ENCODE measurements at places on chromosomes 2 and 18.

DNA sequence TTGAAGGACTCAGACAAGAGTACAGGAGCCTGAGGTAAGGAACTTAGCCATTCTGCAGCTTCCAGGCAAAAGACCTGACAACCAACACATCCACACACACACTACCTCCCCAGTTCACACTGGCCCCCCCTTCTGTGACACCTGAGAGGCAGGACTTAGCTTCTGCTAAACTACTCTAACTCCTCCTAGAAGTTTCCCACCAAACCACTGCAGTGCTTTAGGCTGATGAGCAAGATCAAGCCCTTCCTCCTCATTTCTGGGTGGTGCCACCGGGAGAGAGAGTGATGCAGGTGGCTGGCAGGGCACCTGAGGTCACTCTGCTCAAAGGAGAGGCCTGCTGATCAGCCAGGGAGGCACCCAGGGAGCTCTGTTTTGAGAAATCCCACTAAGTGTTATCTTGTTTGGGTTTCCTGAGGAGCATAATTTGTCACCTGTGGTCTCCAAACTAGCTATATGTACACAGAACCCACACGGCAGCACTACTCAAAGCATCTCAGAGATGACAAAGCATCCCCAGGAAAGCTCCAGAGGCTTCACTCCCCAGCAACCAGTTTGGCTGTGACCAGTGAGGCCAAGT lies 188.4 kb downstream of the MYO5B start:
- DNase-seq, result no peak

DNA sequence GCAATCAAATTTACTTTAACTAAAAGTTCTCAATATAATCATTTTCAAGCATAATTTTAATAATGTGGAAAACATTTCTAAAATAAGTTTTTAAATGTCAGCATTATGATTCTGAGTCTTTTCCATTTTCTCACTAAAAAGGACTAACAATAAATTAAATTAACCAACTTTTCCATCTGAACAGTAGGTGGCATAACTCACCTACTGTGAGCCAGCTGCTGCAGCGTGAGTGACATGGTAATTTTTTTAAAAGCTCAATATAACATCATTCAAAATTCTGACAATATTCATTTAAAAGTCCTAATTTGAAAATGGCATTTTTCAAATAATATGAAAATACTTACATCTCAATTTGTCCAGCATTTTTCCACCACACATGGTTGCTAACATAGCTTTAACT lies 66.5 kb downstream of the DTNB start:
- DNase-seq, result no peak

DNA sequence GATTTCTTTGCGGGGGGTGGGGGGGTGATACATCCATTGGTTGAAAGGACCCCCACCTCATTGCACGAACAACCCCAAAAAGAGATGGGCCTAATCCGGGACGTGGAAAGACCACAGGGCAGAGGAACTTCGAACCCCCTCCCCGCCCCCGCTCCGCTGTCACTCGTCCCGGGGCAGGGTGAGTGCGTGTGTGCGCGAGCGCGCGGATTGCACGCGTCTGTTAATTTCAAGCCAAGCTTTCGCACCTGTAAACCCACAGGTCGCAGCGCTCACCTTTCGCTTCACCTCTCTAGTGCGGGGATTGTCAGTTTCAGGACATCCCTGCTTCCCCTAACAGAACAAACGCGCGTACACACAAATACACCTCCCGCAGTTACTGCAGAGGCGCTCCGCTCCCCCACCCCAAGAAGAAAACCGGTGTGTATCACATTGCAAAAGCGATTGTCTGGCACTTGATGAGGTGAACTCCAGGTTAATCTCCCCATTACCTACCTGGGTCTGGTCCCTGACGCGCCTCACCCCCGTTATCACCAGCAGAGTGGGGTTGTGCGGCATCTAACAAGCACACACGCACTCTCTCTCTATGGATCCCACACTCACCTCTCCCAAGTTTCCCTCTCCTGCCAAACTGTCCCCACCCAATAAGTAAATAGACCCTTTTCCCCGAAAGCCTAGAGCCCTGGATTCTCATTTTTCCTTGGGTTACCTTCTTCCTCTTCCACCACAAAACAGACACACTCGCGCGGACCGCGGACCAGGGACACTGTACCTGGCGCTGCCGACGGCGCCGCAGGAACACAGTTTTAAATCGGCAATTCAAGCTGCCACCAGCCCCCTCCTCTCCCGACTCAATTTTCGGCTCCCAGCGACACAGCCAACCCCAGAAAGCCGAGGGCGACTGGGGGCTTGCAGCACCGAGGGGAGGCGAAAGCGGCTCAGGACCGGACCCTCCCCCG lies 1.0 kb downstream of the CYP26B1 start:
- DNase-seq, result no peak

GRCh38 chr2:234134496-234134895 lies 84.0 kb downstream of the SPP2 start:
- no peak for DNase-seq

- no peak for DNase-seq
These were observed 11.2 kb upstream of the C1D start for GRCh38 chr2:68074050-68074449.

DNA sequence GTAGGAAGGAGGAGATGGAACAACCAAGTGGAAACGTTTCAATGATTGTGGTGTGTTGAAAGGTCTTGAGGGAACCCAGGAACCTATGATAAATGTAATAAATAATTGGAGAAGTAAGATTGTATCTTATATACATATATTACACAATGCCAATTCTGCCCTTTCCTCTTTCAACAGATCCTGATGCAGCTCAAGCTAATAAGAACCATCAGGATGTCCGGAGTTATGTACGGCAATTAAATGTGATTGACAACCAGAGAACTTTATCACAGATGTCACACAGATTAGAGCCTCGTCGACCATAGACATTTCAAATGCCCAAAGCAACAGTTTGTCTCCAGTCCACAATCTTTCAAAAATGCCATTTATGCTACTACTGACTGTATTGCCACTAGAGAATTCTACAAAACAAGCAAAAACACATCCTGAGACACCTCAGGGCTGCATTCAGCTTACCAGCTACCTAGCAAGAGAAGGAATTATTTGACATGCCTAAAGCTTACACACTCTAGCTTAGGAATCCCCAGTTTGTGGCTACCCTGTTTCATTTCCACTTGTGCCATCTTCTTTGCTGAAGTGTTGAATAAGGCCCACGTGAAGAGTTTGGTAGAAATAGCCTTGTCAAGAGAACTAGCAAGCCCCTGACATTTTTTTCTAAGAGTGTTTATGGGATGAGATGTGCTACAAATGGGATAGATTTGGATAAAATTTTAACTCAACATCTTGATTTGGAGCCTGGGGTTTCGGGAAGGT lies 24.0 kb upstream of the MAP3K20 start:
- no peak for DNase-seq

- no peak for DNase-seq
These were observed 57.2 kb downstream of the CTDP1 start for GRCh38 chr18:79736846-79737245.

- DNase-seq, result no peak
These were observed 2.8 kb upstream of the TMEM131 start for GRCh38 chr2:97998431-97999005.

DNA sequence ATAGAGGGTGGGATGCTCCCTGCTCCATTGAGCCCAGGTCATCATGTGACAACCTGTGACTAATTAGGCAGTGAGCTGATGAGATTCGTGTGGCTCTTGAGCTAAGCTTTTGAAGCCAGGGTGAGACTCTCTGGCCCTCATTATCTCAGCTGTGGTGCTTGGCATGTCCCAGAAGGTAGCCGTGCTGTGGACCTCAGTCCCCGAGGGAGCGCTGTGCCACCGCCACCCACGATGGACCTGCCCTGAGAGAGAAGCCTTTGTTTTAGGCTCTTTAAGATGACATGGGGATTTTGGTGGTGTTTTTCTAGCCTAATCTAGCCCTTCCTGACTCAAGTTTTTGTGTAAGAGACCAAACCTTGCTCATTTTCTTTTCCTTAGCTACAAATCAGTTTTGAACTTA lies 66.4 kb downstream of the NEDD4L start:
- no peak for DNase-seq

- DNase-seq, result no peak
These were observed 15.8 kb downstream of the INO80C start for GRCh38 chr18:35481960-35482366.

- DNase-seq, result no peak
These were observed 164.9 kb upstream of the SCN7A start for GRCh38 chr2:166658901-166659300.

- DNase-seq, result no peak
These were observed 117.3 kb upstream of the ZFP36L2 start for GRCh38 chr2:43343573-43344304.

DNA sequence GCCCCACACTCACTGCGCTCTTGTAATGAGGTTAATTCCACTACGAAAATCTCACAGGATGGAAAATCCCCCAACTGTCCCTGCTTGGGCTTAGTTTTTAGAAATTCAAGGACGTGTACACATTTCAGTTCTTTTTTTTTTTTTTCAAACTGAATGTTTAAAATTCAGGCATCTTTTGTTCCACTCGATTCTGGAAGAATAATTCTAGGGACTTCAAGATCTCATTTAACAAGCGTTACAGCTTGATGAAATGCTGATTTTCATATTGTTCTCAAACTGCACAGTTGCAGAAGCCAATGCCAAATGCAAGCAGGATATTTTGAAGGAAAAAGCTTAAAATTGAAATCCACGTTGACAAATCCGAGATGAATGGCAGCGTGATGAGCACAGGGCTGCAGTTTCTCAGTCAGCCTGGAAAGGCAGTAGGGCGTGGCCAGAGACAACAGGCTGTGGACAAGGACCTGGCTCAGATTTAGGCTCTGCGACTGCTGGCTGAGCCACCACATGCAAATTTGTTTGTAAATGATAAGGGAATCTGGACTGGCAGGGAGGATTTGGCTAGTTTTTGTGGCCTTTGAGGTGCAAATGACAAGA lies 128.1 kb upstream of the MYCN start:
- DNase-seq, result no peak

GRCh38 chr2:224968051-224968450 lies 74.2 kb downstream of the DOCK10 start:
- no peak for DNase-seq

DNA sequence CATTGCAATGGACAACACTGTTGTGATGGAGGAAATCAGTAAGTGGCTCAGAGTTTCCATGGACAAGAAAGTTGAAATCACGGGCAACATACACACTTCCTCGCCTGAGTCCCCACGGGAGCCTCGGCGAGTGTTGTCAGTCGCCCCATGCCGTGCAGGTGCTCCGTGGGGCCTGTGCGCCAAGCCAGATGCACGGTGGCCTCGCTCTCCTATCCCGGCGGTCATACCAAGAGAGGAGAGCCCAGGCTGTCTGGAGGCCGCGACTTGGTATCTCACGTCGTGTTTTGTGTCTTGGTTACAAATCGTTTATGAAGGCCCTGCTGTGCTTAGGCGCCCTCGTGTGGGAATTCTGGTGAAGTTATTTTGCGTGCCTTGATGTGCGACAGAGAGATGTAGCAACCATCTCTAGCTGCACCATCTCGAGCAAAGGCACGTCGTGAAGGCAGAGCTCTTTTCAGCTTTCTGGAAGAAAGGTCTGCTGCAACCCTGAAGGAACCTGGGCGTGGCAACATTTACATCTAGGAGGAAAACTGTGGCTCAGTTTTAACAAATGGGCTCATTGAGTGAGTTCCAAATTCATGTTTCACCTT lies 21.8 kb downstream of the ATG4B start:
- no peak for DNase-seq

GRCh38 chr2:149029307-149029965 lies 9.1 kb upstream of the LYPD6B start:
- no peak for DNase-seq

GRCh38 chr2:104262714-104263113 lies 591.2 kb upstream of the POU3F3 start:
- DNase-seq, result no peak

GRCh38 chr2:169107645-169108044 lies 38.3 kb downstream of the DHRS9 start:
- DNase-seq, result peak; percentile 2

DNA sequence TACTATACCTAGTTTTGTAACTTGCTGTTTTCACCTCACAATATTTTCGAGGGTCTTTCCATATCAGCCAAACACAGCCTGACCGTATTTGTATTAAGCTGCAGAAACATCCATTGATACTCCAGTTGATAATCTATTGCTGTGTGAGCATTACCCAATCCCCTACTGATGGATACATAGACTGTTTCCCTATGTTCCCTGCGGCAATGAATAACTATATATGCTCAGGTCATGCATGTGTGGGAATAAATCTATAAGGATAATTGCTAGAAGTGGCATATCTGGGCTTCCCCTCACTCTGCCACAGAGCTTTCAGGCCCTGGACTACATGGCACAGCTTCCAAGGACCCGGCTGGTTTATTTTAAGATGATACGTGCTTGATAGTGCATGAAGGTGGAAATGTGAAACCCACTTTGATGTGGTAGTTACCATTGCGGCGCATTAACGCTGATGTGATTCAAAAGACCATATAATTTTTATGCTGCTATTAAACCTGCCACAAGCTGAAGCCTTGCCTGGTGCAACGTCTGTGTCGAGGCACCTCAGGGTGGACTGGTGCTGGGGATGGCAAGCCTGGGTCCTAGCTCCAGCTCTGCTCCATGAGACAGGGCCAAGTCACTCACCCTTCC lies 130.8 kb upstream of the MSH6 start:
- DNase-seq, result no peak

- no peak for DNase-seq
These were observed 109.0 kb upstream of the EPAS1 start for GRCh38 chr2:46188041-46188716.

All from activated T-helper 1 cell treated with anti-CD3 and anti-CD28 coated beads, Interleukin-2, amount 50 U/mL, for 16 hours (primary cell).